Fibroblast of skin of left quadriceps (primary cell): ENCODE measurements at places on chromosomes 4 and X.
A peak's percentile ranks its signal among the peaks of the same experiment; 100 is the strongest.

DNA sequence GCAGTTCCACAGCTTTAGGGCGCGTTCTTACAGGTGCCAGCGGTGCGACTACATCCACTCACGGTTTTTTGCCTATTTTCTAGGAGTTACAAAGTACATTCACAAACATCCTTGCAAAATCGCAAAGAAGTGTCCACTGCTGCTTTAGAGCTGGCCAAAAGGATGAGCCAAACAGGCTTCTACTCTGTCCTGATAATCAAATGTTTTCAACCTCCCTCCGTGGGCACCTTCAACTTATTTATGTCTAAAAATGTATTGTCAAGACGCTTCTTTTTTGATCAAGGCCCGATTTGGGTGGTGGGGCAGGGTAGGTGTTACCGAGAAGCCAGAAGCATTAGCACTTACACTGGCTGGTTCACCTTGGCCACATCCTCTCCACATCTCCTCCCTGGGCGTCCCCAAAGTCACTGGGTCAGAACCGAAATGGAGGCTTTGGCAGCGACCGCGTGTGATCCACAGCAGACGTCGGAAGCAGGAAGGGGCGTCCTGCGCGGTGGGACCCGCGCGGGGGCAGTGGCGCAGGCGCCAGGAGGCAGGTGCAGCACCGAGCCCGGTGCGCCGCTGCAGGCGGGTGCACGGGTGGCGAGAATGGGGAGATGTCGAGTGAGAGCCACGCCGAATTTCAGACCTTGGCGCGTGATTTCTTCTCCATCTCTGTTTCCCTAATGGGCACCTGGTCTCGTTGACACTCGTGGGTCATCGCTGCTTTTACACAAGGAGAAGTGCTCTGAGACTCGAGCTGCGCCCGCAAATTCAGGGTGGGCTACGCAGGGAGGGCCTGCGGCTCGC, 16.9 kb downstream of the NKX3-2 start:
- no peak for DNase-seq

GRCh38 chr4:11261066-11261850, 167.4 kb downstream of the HS3ST1 start:
- no peak for DNase-seq

- DNase-seq, result no peak
Measured at GRCh38 chrX:38941675-38942074, 140.4 kb downstream of the MID1IP1 start.

- no peak for DNase-seq
Measured at GRCh38 chr4:169662206-169662605, 41.8 kb downstream of the CLCN3 start.

DNA sequence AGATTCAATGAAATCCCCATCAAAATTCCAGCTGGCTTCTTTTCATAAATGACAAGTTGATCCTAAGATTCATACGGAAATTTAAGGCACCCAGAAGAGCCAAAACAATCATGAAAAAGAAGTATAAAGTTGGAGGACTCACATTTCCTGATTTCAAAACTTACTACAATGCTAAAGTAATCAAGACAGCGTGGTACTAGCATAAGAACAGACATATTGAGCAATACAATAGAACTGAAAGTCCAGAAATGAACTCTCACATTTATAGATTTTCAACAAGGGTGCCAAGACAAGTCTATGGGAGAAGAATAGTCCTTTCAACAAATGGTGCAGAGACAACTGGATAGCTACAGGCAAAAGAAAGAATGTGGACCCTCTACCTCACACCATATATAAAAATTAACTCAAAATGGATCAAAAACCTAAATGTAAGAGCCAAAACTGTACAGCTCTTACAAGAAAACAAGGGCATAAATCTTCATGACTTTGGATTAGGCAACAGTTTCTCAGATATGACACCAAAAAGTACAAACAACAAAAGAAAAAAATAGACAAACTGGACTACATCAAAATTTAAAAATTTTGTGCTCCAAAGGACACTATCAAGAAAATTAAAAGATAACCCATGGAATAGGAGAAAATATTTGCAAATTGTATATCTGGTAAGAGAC, 28.5 kb downstream of the SASH3 start:
- DNase-seq, result no peak

DNA sequence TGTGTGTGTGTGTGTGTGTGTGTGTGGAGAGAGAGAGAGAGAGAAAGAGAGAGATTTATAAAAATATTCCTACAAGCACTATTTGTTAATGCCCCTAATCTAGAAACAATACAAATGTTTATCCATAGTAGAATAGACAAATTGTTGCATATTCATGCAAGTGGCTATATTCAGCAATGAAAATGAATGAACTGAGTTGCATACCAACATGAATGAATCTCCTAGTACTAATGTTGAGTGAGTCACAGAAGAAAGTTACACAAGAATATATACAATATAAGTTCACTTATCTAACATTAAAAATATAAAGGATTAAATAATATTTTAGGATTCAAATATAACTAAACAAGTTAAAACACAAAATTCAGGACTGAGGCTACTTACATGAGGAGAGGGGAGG, 456.8 kb upstream of the AMOT start:
- DNase-seq, result no peak

DNA sequence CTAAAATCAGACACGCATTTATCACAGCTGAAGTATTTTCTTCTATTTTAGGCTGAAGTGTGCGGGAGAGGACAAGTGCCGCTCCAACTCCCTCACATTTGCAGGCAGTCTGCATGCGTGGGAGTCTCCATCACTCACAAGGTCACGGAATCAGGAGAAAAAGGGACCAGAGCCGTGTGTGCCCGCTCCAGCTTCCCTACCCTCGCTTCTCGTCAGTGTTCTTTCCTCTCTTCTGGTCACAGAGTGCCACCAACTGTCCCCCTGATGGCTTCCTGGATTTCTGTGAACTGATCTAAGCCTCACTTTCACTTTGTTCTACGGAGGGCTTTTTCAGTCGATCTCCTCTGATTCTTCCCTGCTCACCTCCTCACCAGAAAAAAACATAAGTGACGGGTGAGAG, 407.4 kb upstream of the AADAT start:
- peak; percentile 3 for DNase-seq

GRCh38 chrX:153533091-153533490, 15.6 kb downstream of the ATP2B3 start:
- DNase-seq, result no peak
